ENCODE measurements at places on chromosomes 5 and 9. TPM values are rescaled to one million over a fixed set of nuclear protein-coding genes. Genes with fewer than 3 reads are reported as not detected.

SLC36A2 gene
- not detected for total RNA-seq

TMEM215 gene
- not detected for total RNA-seq

SOX30 gene
- not detected for total RNA-seq

ZNF658 gene
- total RNA-seq = 4.5 TPM

DIPK1B gene
- 0.30 TPM for total RNA-seq

TCF7 gene
- 0.09 TPM for total RNA-seq
